HFFc6 (cell line): ENCODE measurements at places on chromosomes 5 and 9. TPM values are rescaled to one million over a fixed set of nuclear protein-coding genes. Genes with fewer than 3 reads are reported as not detected.

DNA sequence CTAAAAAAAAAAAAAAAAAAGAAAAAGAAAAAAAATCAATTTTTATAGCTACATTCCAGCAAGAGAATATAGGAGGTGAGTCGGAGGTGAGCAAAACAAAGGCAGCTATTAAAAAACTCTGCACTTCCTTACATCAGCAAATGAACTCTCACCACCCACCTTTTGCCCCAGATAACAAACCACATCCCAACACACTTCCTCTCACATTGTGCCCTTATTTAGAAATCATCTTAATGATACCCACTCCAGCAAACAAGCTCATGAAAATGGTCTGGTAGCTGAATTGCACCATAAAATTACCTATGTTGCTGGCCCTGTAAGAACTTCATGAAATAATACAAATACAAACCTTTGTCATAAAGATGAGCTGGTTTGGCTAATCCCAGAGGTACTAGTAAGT lies 82.9 kb downstream of the CEMIP2 start:
- no peak for DNase-seq

- no peak for DNase-seq
Observed at GRCh38 chr5:55680353-55680752, 31.8 kb downstream of the SLC38A9 start.

- DNase-seq, result no peak
Observed at GRCh38 chr9:106830527-106831150, 32.3 kb upstream of the ZNF462 start.

The HIGD2A gene
- 98.0 to 109 TPM (median 102 TPM) in 3 replicates for total RNA-seq

- peak; percentile 55 for DNase-seq
Observed at GRCh38 chr5:96752341-96753016, 55.3 kb downstream of the ERAP1 start.
